ENCODE measurements at places on chromosomes 5 and 9.

GRCh38 chr9:20948703-20949102 is 82.7 kb downstream of the HACD4 start:
- DNase-seq: no peak

GRCh38 chr9:70395652-70396051 is 18.8 kb downstream of the KLF9 start:
- no peak for DNase-seq

GRCh38 chr9:71793386-71794105 is 25.2 kb upstream of the CEMIP2 start:
- no peak for DNase-seq

DNA sequence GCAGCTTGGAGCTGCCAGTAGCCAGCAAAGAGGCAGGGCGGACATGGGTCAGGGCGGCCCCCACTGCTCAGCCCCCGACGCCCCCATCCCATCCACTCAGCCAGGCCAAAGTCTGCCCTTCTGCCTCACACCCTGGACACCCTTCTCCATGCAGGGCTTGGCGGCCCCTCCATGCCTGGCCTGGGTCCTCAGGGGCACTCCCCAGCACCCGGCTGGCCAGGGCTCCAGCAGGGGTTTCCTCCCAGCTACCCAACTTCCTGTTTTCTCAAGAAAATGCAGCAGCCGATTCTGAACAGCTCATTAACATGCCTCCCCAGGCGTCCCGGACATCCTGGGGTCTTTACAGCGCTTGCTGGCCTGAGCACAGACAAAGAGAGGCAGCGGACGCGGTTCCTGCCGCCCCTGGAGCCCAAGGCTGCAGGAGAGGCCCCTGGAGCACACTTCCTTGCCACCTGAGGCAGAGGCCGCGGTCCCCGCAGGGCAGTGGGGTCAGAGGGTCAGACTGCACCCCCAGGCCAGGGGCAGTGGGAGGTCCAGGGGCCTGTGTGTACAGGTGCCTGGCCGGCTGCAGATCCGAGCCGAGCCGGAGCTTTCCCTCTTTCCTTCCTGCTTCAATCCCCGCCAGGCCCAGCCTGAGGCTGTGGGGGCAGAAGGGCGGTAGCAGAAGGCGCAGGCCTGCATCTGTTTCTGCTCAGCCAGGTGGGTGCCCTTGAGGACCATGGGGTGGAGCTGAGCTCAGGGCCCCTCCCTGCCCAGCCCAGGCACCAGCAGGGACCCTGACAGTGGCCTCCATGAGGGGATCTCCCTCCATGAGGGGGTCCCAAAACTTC is 18.7 kb upstream of the NRARP start:
- no peak for DNase-seq

- DNase-seq: peak; percentile 59
These were observed 1.1 kb downstream of the NPM1 start for GRCh38 chr5:171388816-171389168.

DNA sequence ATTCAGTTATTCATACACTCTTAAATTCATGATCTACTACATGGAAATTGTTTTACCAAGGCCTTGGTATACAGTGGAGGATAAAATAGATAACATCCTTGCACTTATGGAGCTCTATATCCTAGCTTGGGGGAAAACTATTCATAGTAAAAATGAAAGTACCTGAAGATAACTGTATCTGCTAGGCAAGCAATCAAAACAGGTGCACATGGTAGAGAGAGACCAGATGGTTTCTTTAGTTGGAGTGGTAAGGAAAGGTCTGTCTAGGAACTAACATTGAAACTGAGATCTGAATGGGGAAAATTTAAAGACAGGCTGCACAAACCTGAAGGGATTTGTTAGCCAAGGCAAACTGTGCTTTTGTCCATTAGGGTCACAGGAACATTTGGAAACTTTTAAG is 11.1 kb upstream of the SLCO4C1 start:
- no peak for DNase-seq

- DNase-seq: no peak
These were observed 830.3 kb downstream of the BRINP1 start for GRCh38 chr9:118538959-118539358.

DNA sequence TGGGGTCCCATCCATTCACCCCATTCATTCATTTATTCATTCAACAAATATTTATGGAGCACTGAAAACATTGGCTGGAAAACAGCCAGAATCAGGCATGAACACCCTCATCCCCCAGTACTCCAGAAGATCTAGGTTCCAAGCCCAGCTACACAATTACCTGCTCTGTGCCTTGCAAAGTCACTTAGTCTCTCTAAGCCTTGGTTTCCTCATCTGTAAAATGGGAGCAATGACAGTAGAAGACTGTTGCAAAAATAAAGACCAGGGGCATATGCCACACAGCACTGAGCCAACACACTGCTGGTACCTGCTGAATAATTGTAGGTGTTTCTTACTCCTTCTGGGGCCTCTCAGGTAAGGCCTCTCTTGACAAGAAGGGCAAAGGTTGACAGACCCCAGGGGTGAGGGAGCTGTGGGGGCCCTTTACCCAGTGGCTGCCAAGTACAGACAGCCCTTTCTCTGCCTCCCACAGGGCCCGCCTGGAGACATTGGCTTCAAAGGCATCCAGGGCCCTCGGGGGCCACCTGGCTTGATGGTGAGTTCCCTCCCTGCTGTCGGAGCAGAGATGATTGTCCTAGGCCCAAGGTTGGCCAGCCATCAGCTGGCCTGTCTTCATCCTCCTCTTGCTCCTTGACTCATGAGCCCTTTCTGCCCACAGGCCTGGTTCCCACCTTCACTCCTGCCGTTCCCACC is 22.6 kb upstream of the ORM1 start:
- DNase-seq: peak; percentile 22

DNA sequence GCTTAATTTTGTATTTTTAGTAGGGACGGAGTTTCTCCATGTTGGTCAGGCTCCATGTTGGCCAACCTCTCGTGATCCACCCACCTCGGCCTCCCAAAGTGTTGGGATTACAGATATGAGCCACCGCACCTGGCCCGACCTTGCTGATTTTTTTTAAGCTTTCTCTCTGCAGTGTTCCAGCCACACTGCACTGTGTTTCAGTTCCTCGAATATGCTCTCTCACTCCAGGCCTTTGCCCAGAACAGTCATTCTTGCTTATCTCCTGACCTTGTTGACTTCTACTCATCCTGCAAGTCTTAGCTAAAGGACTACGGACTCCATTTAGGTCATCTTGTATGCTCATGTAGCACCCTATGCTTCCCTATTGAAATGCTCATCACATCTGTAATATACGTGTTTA is 3.3 kb downstream of the SNAPC3 start:
- no peak for DNase-seq

DNA sequence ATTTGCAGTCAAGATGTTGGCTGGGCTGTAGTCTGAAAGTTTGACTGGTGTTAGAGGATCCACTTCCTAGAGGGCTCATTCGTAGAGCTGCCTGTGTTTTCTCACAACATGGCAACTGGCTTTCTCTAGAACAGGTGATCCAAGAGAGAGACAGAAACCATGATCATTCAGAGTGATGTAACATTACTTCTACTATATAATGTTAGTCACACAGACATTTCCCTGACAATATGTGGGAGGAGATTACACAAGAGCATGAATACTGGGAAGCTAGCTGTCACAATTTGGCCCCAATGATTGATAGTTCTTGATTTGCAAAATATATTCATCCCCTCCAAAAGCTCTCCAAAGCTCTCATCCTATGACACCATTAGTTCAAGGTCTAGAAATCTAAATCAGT is 10.9 kb upstream of the TMEM161B start:
- no peak for DNase-seq

- DNase-seq: no peak
These were observed 325.6 kb downstream of the ENC1 start for GRCh38 chr5:74314906-74315305.

DNA sequence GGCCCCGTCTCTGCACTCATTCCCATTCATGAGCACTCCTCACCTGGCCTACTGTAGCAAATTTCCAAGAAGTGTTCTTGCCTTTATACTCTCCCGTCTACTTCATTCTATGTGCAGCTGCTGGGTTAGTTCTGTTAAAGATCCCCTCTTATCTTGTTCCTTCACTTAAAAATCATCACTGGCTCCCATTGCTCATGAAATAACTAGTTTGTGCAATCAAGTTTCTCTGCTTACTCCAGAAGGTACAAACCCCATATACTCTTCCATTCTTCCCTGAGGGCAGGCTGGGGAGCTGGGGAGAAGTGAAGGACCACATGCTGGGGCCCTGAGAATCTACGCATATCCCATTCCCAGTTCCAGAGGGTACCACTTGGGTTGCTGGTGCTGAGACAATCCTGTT is 84.4 kb upstream of the KLF9 start:
- DNase-seq: no peak

DNA sequence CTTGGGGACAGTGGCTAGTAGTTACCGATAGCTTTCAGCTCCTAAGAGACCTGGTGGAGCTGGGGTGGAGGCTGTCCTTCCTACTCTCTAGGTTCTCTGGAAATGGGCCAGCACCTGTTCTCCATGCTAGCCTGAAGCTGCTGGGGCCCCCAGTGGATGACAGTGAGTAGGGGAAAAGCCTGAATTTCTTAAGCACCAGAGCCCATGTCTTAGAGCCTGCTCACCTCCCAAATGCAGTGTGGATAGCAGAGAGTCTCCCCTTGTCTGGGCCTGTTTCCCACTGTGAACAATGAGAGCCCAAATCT is 105.8 kb downstream of the DAB2IP start:
- DNase-seq: no peak

GRCh38 chr5:138109463-138110265 is 25.8 kb downstream of the WNT8A start:
- DNase-seq: no peak

GRCh38 chr5:31682025-31682424 is 43.1 kb downstream of the PDZD2 start:
- DNase-seq: no peak

Measured in activated T-cell treated with anti-CD3 and anti-CD28 coated beads, Interleukin-2, amount 50 U/mL, for 24 hours (primary cell).